ENCODE measurements at places on chromosomes 13 and 19.
A peak's percentile ranks its signal among the peaks of the same experiment; 100 is the strongest.

- DNase-seq = no peak
Observed at GRCh38 chr19:6527893-6528543, 2.8 kb upstream of the TNFSF9 start.

- DNase-seq = no peak
Observed at GRCh38 chr19:35801828-35802227, 10.8 kb downstream of the PRODH2 start.

DNA sequence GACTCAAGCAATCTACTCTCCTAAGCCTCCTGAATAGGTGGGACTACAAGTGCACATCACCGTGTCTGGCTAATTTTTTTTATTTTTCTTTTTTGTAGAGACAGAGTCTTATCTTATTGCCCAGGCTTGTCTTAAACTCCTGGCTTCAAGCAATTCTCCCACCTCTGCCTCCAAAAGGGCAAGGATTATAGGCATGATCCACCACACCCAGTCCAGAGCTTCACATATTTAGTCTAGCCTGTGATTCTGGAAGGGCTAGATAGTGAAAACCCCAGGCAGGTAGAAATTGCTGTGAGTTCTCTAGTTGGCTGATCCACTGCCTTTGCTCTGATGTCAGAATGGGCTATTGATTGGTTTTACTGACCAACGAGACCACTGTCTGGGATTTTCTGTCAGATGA lies 854.6 kb upstream of the MIR17HG start:
- DNase-seq = no peak

- DNase-seq = no peak
Observed at GRCh38 chr13:25525884-25526283, 154.1 kb downstream of the ATP8A2 start.

DNA sequence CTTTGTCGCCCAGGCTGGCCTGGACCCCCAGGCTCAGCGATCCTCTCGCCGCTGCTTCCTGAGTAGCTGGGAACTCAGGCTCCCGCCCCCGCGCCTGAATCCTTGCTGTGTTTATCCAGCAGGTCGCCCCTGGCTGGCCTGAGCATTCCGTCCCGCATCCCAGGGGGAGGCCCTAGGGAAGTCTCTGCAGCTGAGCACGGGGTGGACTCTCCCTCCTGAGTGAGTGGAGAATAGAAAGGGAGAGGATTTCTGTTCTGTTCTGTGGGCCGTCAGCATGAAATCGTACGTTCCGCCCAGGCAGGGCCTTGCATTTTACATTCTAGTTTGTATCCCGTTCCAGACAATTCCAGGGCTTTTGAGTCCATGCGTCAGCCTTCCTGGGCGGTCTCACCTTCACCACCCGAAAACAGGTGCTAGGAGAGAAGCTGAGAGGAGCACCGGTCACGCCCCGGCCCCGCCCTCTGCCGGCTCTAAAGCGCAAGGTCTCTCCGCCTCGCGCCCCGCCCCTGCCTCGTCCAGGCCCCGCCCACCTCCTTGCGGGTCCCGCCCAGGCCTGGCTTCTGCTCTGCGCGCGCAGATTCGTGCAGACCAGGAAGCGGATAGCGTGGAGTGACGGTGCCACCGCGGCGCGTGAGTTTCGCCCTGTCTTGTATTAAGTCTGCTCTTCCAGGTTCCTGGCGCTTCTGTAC lies at the start of gene ZNF761:
TSS of gene ZNF761 (plus strand) at position 586 of the 689 bp plus-strand sequence. CDS start 15,285 bp downstream, outside the sequence.
- peak; percentile 96 for DNase-seq

- no peak for DNase-seq
Observed at GRCh38 chr13:73984201-73984600, 150.0 kb downstream of the KLF12 start.

- DNase-seq = peak; percentile 58
Observed at GRCh38 chr19:10228920-10229319, 2.2 kb downstream of the S1PR2 start.

DNA sequence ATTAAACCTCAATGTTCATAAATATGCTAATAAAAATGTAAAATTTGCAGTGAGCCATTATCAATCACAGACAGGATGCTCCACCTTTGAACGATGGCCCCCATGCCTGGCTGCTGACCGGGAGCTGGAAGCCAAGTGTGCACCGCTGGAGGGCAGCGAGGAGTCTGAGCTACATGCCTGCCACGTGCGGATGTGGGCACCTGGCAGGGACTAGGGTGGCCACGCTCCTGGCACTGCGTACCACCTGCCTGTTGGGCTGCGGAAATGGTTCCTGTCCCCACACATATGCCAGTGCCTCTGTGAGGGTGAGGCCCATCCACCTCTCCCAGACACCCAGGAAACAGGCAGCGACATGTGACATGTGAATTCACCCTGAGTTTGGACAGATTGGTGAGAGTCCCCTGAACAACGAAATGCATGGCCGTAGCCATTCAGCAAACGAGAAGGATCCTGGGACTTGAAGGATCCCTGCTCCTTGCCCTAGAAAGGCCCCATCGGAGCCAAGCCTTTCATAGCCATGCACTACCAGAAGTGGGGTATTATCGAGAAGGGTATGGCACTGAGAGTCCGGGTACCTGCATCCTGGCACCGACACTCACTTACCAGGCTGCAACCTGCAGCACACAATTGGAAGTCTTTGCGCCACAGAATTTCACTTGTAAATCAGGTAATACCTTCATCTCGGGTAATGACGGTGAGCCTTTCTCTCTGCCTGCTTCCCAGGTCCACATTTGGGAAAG lies 35.8 kb downstream of the TSHZ3 start:
- no peak for DNase-seq

DNA sequence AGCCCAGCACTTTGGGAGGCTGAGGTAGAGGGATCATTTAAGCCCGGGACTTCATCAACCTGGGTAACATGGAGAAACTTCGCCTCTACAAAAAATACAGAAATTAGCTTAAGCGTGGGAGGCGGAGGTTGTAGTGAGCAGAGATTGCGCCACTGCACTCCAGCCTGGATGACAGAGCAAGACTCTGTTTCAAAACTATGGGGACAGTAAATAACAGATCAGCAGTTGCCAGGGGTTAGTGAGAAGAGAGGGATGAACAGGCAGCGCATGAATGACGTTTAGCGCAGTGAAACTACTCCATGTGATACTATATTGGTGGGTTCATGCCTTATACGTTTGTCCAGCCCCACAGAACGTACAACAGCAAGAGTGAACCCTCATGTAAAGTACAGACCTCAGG lies 7.1 kb upstream of the ICAM3 start:
- DNase-seq = no peak

DNA sequence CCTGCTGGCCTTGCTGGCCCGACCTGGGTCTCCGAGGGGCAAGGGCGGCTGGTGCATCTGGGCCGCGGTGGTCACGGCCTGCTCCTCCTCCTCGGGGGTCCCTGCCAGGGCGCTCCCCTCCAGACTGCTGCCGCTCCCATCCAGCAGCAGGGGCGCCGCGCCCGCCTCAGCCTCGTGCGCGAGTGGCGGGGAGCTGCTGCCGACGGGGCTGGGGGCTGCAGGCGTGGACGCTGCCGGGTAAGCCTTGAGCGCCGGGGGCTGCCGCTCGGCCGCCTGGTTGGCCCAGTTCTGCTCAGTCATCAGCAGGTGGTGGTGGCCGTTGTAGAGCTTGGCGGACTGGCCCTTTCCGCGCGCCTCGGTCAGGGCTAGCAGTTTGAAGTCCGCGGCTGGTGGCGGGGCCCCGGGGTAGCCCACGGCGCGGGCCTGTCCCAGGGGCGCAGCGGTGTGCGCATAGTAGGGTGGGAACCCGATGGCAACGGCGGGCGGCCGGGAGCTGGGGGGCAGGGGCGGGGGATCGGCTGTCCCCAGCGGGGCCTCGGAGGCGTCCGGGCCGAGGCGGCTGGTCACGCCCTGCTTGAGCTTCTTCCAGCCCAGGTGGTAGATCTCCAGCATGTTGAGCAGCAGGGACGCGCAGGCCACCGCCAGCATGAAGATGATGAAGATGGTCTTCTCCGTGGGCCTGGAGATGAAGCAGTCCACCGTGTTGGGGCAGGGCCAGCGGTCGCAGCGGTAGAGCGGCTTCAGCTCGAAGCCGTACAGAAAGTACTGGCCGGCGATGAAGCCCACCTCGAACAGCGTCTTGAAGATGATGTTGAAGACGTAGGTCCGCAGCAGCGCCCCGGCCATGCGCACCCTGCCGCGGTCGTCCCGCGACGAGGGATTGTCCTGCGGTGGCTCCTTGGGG lies 18.6 kb downstream of the GJA3 start:
- DNase-seq = no peak

All from RPMI8226 (cell line).